Peyer's patch (tissue), 4 donors: ENCODE measurements at places on chromosomes 7 and 10. TPM values are rescaled to one million over a fixed set of nuclear protein-coding genes. Genes with fewer than 3 reads are reported as not detected.

MSMB gene
- not detected for total RNA-seq

SLC16A12 gene
- total RNA-seq = not detected

RARRES2 gene
- 21.5 TPM for total RNA-seq

POLR1F gene
- 5.5 TPM for total RNA-seq

AASS gene
- total RNA-seq = 22.3 TPM

TACC2 gene
- 91.6 TPM for total RNA-seq

SNX10 gene
- 14.9 TPM for total RNA-seq

LEP gene
- total RNA-seq = not detected

PIP gene
- total RNA-seq = not detected

CTTNBP2 gene
- 3.5 TPM for total RNA-seq

GALNT17 gene
- total RNA-seq = 3.0 TPM

GNAT3 gene
- total RNA-seq = not detected

MEOX2 gene
- total RNA-seq = not detected

PPP1R17 gene
- not detected for total RNA-seq

SMO gene
- total RNA-seq = 2.7 TPM

DGKB gene
- total RNA-seq = 0.88 TPM

MLXIPL gene
- 465 TPM for total RNA-seq

NUPR2 gene
- total RNA-seq = not detected

C10orf62 gene
- total RNA-seq = not detected

FRMD4A gene
- total RNA-seq = 47.9 TPM

ASAH2 gene
- total RNA-seq = 52.2 TPM

GNB2 gene
- 154 TPM for total RNA-seq

NUTM2D gene
- total RNA-seq = not detected

BTBD16 gene
- total RNA-seq = not detected

TRIM50 gene
- total RNA-seq = 5.4 TPM

UNCX gene
- not detected for total RNA-seq

CALHM1 gene
- total RNA-seq = not detected

INPP5A gene
- total RNA-seq = 76.4 TPM

STEAP4 gene
- 7.2 TPM for total RNA-seq

ADCY1 gene
- total RNA-seq = 1.5 TPM

IDI2 gene
- not detected for total RNA-seq

PIK3CG gene
- 7.9 TPM for total RNA-seq

HOXA7 gene
- total RNA-seq = 4.5 TPM

CAMK2B gene
- 3.9 TPM for total RNA-seq

COBL gene
- total RNA-seq = 129 TPM

SH2B2 gene
- total RNA-seq = 1.8 TPM

MBL2 gene
- total RNA-seq = not detected

DYNC1I1 gene
- total RNA-seq = 1.9 TPM

MMD2 gene
- not detected for total RNA-seq

OPN1SW gene
- total RNA-seq = not detected
